ENCODE measurements at places on chromosomes 1 and 21. TPM values are rescaled to one million over a fixed set of nuclear protein-coding genes. Genes with fewer than 3 reads are reported as not detected.

KMO gene
- total RNA-seq, result not detected

BCL2L15 gene
- 18.2 TPM for total RNA-seq

FAM78B gene
- total RNA-seq, result not detected

SPATA46 gene
- total RNA-seq, result not detected

PTCH2 gene
- 0.16 TPM for total RNA-seq

MYOM3 gene
- total RNA-seq, result 20.7 TPM

FCRLB gene
- total RNA-seq, result 1.4 TPM

TMOD4 gene
- not detected for total RNA-seq

C8A gene
- not detected for total RNA-seq

CD55 gene
- total RNA-seq, result 55.0 TPM

GDAP2 gene
- 6.3 TPM for total RNA-seq

FAM163A gene
- not detected for total RNA-seq

RAB3B gene
- 0.20 TPM for total RNA-seq

RASSF5 gene
- 8.8 TPM for total RNA-seq

GFI1 gene
- total RNA-seq, result 0.42 TPM

C1orf141 gene
- not detected for total RNA-seq

Data from HT-29 (cell line).